ENCODE measurements at places on chromosomes 12 and 14.

DNA sequence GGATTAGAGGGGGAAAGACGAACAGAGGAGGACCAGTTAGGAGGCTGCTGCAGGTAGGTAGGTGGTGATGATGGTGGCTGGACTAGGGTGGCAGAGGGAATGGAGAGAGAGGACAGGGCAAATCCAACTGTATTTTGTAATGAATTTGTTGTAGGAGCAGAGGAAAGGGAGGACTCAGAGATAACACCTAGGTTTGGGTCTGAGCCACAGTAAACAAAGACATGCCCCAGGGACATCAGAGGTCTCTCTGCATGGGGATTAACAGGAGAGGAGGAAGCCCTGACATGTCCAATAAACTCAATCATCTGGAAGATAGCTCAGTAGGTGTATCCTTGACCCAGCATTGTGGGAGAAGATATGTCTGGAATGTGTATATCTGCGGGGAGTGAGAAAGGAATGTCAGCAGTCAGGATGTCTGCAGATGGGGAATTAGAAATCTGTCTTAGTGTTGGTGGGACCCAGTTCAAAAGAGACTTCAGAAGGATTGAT is 4.7 kb upstream of the SLC48A1 start:
- no peak for DNase-seq

- no peak for DNase-seq
These were observed 54.3 kb downstream of the SLC41A2 start for GRCh38 chr12:104903648-104904423.

DNA sequence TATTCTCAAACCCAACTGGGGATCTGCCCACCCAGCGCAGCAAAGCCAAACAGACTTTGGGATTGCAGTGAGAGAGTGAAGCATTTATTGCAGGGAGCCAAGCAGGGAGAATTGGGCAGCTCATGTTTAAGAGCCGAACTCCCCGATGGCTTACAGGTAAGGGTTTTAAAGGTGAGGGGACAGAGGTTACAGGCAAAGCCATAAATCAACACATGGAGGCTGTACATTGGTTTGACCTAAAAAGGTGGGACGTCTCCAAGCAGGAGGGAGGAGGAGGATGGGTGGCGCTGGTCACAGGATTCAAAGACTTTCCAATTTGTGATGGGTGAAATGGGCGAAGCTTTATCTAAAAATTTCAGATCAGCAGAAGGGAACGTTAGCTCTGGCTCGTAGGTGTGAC is 18.2 kb downstream of the OAS2 start:
- no peak for DNase-seq

DNA sequence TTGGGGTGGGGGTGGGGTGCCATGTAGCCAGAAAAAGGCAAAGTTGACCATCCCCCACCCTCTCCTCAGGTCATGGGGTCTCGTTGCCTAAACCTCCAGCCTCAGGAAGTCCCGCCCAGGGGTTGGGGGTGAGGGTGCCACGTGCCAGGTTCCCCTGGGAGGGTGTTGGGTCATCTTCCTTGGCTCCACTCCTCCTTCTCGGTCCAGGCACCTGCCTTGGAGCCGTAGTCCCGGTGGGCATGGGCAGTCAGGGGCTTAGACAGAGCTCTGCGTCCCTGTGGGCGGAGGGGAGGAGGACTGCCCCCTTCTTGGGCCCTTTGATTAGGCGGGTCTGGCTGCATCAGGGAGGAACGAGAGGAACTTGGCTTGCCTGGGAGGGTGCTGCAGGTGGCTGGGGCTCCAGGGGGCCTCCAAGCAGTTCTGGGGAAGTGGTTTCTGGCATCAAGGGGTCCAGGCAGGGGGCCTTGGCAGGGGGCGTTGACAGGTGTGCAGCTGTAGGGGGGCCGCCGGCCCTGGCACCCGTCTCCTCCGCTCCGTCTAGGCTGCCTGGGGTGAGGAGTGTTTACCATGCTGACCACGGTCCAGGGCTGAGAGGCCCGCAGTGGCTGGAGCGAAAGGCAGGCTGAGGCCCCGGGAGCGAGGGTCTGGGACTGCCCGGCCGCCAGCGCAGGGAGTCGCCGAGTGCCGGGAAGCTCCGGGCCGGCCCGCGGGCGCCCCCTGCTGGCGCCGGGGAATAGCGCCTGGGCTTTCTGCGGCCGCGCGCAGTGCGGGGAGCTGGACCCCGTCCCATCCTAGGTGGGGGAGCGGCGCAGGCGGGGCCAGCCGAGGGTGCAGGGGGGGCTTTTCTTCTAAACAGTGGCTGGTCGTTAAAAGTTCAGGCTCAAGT is 7.9 kb downstream of the SETD1B start:
- peak; percentile 74 for DNase-seq

DNA sequence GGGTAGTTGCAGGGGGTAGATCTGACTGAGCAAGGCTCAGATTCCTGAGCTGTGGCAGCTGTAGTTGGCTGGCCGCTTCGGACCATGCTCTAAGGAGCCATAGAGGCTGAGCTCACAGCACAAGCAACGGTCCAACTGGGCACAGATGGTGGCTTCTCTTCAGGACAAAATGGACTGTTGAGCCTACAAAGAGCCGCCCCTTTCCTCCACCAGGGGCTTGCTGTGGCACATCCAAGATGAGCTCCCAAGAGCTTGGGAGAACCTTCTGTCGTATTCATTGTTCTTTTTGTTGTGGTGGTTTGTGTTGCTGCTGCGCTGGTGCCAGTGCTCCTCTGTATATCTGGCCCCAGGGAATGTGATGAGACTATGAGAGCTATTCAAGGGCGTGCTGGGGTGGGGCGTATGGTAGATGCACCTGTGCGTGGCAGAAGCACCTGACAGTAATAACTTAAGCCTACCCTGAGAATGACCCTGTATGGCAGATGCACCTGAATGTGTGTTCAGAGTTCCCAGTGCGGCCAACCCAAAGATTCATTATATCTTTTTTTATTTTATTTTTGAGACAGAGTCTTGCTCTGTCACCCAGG is 17.8 kb upstream of the LGALS3 start:
- DNase-seq, result no peak

GRCh38 chr14:99581374-99581773 is 22.6 kb downstream of the CCDC85C start:
- DNase-seq, result no peak

- DNase-seq, result no peak
These were observed 227.1 kb downstream of the NUBPL start for GRCh38 chr14:31788340-31788739.

GRCh38 chr12:124311292-124312109 is 16.6 kb downstream of the RFLNA start:
- no peak for DNase-seq

DNA sequence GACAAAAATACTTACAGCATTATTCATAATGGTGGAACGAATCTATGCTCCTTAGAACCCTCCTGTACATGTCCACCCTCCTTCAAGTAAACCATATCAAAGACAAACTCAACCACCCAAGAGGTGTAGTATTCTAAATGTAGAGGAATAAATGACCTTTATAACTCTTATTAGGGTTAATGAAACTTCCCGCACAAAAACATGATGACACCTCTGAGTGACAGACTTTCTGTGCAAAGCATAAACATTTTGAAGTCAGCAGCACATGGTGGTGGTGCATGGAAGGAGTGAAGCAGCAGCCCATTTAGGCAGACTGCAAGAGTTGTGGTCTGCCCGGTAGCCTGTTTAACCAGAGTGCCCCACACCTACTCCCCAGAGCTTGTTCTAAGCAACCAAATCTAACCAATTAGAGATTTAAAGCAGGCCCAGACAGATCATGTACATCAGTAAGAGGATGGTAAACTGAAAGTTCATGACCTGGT is 615 bp upstream of the ASB8 start:
- peak; percentile 9 for DNase-seq

- no peak for DNase-seq
These were observed 5.2 kb upstream of the SSH1 start for GRCh38 chr12:108862588-108862959.

DNA sequence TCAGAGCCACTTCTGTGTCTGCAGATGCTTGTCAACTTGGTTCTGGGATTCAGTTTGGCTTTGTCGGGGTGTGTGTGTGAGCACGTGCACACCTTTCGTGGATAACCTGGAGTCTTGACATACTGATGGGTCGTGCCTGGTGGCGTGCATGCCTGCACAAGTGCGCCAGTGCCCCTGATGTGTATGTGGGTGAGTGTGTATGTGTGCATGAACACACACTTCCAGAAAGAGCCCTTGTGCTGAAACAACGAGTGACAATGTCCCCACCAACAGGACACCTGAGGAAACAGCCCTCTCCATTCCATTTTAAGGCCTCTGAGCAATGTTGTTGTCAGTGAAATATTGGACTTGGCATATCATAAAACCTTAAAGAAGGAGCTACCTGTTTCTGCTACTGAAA is 53.9 kb downstream of the SMUG1 start:
- no peak for DNase-seq

- no peak for DNase-seq
These were observed 485 bp upstream of the PNMA1 start for GRCh38 chr14:73714656-73715081.

GRCh38 chr12:26867080-26867479 is 34.1 kb upstream of the ITPR2 start:
- DNase-seq, result no peak
